CD4-positive, alpha-beta T cell treated with Interleukin-6 at 100 ng/mL for 8 hours (primary cell): ENCODE measurements at places on chromosomes 2 and 18.

DNA sequence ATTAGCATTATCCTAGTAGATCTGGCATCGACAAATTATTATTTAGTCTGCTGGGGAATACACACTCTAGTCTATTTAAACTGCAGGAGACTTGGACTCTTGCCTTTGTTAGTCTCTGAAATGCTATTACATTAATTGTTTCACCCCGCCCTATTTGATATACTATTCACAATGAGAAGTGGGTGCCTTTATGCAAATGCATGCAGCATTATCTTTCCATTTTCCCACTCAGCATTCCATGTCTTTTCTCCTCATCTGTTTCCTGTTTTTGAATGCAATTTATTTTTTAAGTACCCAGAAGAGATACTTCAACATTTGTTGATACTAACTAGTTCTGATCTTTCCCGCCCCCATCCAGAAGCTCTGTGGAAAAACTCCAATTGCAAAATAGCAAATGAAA, 395.3 kb upstream of the NXPH2 start:
- no peak for DNase-seq

GRCh38 chr18:79682894-79683625, 3.5 kb downstream of the CTDP1 start:
- DNase-seq = no peak

DNA sequence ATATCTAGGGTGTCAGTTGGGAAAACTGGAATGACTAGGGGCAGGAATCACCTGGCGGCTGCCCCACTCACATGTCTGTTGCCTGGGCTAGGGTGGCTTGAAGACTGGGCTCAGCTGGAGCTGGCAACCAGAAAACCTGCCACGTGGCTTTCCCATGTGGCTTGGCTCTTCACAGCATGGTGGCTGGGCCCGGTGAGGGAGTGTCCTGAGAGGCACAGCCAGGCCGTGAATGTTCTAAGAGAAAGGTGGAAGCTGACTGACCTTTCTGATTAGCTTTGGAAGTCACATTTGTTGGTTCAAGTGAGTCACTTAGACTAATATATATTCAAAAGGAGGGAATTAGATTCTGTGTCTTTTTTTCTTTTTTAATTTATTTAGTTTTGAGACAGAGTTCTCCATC, 22.7 kb downstream of the SP5 start:
- DNase-seq = no peak

DNA sequence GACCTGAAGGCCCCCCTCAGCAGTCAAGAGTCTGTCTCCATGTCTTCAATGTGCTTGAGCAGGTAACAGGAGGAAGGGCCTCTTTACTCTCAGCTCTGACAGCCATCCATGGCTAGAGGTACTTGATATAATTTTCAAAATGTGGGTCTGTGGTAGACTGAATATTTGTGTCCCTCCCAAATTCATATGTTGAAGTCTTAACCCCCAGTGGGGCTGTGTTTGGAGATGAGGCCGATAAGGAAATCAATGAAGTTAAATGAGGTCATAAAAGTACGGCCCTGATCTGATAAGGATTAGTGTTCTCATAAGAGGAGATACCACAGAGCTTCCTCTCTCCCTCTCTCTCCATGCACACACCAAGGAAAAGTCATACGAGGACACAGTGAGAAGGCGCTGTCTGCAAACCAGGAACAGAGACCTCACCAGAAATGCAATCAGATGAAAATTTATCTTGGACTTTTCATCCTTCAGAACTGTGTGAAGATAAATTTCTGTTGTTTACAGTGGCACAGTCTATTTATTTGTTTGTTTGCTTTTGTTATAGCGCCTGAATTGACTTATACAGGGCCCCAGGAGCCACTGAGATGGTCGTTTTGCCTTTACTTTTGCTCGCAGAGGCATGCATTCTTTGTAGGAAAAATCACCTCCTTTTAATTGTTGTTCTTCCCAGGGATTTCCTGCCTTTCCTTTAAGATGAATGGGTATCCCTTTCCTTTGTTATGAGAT, 274.8 kb upstream of the TRIB2 start:
- DNase-seq = no peak

GRCh38 chr2:128323555-128323931, 4.9 kb upstream of the HS6ST1 start:
- DNase-seq = no peak
